NCI-H524 (cell line): ENCODE measurements at places on chromosomes 2 and 18.
A peak's percentile ranks its signal among the peaks of the same experiment; 100 is the strongest.

DNA sequence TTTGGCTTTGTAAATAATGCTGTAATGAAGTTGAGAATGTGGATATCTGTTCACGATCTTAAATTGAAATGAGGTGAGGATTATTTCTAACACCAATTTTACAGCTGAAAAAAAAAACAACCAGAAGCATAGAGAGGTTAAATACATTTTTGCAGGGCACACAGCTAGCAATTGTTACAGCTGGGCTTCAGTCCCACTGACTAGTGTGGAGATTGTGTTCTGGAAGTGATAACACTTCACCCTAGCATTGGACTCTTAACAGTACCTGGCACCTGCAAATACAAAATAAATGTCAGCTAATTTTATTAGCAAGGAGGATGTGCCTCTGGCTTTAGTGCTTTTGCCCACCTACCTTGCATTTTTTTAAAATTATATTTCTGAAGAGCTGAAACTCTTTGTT is 28.8 kb downstream of the CAVIN2 start:
- no peak for DNase-seq

DNA sequence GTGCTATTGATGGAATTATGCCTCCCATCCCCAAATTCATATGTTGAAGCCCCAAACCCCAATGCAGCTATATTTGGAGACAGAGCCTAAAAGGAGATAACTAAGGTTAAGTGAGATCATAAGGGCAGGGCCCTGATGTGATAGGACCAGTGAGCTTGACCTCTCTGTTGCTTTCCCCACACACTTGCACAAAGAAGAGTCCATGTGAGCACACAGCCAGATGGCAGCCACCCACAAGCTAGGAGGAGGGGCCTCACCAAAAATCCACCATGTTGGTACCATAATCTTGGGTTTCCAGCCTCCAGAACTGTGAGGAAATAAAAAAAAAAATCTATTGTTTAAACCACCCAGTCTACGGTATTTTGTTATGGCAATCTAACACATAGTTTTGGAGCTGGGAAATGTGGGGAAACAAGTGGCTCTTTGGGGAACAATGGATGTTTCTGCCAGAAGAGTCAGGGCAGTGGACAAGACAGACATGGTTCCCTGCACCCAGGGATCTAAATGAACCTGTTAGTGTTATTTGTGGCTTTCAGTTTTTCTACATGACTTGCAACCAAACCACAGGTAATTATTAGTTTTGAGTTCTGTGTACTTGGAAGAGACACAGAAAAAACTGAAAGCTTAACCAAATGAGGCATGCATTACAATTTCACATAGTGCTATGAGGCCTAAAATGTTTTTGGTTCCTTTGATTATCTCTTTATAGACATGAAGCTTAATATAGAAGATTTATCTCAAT is 259.1 kb downstream of the LTBP1 start:
- no peak for DNase-seq

GRCh38 chr2:192004188-192004963 is 157.5 kb upstream of the CAVIN2 start:
- no peak for DNase-seq

DNA sequence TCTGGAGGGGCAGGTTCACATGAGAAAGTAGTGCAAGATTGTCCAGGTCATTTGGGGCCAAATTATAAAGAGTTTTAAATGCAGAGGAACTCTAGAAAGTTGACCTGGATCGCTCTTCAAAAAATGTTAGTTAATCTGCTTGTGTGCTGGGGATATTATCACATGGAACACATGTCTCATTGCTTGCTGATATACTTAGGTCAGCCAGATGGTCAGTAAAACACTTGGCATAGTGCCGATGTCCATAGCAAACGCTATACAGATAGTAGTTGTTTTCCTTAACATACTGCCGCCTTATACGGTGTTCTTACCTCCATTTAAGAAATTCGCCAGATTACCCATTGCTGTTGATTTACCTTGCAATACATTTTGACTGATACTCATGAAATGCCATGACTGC is 103.4 kb upstream of the CWC22 start:
- DNase-seq, result peak; percentile 31

DNA sequence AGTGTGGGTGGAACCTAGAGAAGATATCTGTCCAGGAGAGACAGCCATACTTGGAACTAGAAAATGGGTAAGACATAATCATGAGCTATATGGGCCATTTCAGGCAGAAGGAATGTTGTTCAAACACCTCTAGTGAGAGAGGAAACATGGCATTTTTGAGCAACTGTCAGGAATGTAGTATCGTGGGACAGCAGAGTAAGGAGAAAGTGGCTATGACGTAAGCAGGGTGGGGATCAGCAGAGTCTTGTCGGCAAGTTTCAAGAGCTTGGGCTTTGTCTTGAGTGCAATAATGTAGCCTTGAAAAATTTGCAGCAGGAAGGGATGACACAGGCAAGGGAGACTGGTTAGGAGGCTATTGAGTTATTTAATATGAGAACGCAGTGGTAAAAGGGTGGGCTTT is 20.4 kb downstream of the SERPINB7 start:
- DNase-seq, result no peak

GRCh38 chr2:212811036-212811805 is 272.6 kb upstream of the ERBB4 start:
- DNase-seq, result no peak

- no peak for DNase-seq
Observed at GRCh38 chr2:105571445-105571987, 172.7 kb upstream of the FHL2 start.

DNA sequence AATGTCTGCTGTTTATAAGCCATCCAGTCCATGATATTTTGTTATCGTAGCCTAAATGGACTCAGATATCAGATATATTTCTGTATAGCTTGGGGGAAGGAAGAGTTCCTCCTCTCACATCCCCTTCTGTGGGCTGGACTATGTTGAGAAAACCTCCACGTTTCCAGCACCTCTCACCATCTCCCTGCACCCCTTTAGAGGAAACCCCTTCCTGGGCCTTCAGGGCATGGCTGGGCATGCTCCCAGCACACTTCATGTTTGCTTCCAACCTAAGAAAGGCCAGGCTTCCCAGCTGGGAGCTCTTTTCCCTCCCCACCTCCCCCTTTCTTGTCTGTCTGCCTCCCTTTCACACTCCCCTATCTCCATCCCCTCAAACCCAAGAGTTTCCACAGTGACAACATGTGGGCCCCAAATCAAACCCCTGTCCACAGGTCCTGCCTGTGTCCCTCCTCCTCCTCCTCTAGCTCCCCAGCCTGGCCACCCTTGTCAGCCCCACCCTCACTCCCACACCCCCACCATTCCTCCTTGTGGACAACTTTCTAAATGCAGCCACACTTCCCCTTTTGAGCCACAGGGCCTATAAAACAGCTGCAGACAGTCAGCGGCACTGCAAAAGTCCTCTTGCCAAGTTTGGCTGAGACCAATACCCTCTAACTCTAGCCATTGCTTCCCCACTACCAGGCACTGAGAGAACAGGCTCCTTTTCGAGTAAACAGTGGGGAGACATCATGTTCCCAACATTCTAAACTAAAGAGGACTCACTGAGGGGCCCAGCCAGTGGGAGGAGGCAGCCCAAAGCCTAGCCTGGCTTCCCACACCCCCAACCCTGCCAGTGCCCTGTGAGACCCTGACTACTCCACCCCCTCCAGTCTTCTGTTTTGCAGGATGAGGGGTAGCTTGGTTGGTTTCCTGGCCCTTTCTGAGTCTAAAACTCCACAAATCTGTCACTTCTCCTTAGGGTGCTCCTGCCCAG is 120.5 kb downstream of the ZFP36L2 start:
- no peak for DNase-seq

DNA sequence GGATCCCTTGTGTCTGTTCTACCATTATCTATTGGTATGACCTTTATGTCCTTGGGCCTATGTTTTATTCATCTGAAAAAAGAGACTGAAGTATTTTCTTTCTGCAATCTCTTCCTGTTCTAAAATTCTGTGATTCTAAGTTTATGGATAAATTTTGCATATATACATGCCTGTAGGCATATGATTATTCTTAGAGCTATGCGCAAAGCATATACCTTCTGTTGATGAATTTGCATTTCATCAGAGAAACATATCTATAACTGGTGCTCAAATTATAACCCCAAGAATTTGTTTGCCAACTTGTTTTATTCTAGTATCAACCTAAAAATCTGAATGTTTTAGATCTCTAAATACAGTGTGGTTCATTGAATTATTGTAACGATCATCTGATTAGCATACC is 6.7 kb downstream of the CACNB4 start:
- no peak for DNase-seq

GRCh38 chr2:57878171-57878865 is 168.3 kb upstream of the VRK2 start:
- DNase-seq, result peak; percentile 41

DNA sequence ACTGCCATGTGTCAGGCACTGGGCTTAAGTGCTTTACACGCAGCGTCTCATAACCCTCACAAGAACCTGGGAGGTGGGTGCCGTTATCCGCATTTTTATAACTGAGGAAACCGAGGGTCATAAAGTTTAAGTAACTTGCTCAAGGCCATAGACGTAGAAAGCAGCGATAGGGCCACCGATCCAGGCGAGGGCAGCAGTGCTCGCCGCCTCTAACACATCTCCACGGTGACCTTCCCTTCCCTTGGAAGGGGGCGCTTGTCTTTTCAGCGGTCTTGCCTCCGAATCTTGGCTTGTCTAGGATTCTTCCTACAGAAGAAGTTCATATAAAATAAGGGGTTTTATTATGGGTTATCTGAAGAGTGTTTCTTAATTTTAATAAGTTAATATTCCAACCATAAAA is 186.6 kb downstream of the GBX2 start:
- DNase-seq, result no peak

GRCh38 chr2:157866202-157866601 is 9.9 kb downstream of the ACVR1 start:
- no peak for DNase-seq

DNA sequence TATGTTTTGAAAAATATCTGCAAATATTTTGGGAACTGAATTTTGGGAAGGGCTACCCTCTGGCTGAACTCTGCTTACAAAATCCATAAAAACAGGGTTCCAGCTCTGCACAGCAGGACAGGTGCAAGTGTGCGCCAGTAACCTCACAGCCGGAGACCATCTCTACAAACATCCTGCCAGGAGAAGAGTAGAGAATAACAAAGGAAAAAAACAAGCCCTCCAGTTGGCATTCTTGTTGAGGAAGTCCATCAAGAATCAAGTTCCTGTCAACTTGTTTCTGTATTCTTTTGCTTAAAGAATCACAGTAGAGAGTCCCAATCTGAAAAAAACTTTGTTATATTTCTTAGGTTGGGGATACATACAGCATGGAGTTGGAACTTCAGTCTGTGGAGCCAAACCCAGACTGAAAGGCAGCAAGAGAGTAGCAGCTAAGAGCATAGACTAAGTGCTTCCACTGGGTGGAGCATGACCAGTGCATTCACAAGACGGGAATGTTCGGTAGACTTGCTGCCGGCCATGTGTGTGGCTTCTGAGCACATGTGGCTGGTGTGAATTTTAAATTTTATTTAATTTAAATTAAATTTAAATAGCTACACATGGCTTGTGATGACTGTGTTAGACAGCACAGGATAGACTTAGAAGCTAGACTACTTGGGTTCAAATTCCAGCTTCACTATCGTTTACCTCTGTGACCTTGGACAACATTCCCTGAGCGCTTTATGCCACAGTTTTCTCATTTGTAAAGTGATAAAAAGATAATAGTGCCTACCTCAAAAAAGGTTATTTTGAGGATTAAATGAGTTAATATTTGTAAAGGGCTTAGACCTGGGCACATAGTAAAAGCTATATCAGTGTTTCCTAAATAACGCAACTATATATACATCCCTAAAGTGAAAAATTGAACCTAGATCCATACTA is 41.9 kb downstream of the SPTBN1 start:
- no peak for DNase-seq

GRCh38 chr2:156589381-156590079 is 153.4 kb downstream of the GPD2 start:
- peak; percentile 27 for DNase-seq

DNA sequence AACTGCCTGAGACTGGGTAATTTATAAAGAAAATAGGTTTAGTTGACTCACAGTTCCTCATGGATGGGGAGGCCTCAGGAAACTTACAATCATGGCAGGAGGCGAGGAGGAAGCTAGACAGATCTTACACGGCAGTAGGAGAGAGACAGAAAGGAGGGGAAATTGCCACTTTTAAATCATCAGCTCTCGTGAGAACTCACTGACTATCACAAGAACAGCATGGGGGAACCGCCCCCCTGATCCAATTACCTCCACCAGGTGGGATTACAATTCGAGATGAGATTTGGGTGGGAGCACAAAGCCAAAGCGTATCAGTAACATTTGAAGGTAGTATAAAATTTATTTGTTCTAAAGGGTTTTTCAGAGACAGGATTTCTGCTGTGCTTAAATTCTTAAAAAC is 5.4 kb downstream of the GALM start:
- DNase-seq, result no peak

DNA sequence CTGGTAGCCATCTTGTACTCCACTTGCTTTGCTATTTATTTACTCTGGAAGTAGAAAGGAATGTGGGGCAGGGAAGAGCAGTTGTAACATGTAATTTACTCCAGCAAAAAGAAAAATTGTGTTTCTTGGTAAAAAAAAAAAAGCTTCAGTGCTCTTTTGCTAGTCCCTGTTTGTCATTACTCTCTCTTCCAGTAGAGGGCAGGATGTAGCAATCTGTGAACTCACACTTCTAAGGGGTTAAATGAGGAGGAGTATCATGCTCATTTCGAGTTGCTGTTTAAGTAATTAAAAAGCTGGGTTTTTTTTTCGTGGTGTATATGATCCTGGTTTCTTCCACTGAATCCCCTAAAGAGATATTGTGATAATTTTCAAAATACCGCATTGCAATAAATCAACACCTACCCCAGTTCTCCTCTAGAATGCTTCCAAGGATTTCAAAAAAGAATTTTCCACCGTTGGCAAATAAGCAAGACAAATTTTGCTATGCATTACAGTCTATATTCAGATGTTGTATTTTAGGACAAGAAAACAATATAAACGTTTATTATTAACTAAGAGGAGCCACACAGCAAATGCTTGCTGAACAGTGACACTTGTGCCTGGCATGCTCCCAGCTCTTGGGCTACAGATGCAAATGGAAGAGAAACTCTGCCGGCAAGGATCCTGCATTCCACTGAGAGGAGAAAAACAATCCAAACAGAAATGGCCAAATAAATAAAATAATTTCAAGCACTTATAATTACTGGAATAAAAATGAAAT is 261.6 kb downstream of the ASXL3 start:
- peak; percentile 41 for DNase-seq

GRCh38 chr2:2572393-2573204 is 241.5 kb upstream of the MYT1L start:
- DNase-seq, result no peak

DNA sequence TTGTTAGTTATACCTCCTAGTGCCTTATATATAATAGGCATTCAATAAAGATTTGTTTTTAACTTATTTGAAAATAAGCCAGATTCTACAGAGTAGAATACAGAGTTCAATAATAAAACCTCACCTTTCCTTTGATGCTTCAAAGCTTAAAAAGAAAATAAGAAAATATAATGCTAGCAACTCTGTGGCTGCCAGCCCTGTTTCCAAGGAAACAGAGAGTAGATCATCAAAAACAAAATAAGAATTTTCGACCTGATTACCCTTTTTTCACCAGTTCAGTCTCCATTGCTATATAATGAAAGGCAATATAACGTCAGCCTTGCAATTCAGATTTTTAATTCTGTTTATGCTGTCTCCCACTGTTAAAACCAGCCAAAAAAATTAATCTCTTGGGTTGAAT is 8.9 kb upstream of the PGAP1 start:
- no peak for DNase-seq

GRCh38 chr2:203706403-203706802 is at the start of gene CD28:
Gene CD28, plus strand, starts transcription at chr2:203706639. Its CDS starts 58 bp downstream, at chr2:203706697.
- no peak for DNase-seq

GRCh38 chr2:11203480-11203879 is 48.2 kb downstream of the SLC66A3 start:
- no peak for DNase-seq
